ENCODE measurements at places on chromosomes 6 and 20.

DNA sequence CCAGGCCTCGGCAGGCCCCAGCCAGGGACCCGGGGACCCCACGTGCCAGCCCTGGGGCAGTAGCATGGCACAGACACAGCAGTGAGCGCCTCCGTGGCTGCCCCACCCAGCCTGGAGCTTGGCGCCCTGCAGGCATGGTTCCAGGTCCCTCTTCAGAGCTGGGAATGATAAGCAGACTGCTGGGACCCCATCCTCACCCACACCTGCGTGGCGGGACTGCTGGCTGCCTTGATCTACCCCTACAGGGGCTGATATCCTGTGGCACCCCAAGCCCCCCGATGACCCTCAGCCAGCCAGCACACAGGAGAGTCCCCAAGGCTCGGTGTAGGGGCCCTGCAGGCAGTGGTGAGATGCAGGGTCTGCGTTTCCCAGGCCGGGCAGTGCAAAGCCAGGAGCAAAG is 47.1 kb downstream of the YTHDF1 start:
- DNase-seq: no peak

DNA sequence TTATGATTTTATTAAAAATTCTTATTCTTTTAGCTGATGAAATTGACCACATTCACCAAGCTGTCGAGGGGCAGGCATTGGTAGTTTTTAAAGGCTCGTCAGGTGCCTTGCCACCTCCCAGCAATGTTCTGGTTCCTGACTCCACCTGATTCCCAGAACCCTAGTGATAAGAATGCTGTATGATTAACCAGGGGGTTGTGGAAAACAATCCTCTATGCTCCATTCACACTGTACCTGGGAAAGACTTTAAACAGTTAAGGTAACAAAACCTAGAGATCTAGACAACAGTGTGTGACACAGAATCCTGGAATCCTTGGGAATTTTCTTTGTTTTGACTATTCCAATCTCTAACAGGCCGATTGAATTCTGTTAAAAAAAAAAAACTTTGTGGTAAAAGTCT is 165.7 kb upstream of the OLIG3 start:
- no peak for DNase-seq

- no peak for DNase-seq
These were observed 51.6 kb upstream of the MLIP start for GRCh38 chr6:54059683-54060082.

DNA sequence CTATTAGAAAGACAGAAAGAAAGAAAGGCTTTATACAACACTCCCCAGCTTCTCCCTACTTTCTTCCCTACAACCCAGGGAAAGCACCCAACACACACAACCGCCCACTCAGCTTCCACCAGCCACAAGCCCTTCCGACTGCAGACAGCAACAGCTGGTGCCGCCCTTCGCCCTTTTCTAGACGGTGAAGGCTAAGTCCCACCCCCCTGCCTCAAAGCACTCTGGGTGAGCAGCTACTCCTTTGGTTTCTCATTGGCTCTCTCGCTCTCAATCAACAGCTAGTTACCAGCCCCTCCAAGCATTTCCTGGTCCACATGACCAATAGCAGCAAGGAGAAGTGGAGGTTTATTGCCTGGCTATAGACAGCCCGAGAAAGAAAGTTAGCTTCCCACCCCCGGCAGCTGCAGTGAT is 230.1 kb upstream of the MOCS1 start:
- no peak for DNase-seq

- DNase-seq: no peak
These were observed 46.4 kb downstream of the TAF4 start for GRCh38 chr20:62019144-62019805.

GRCh38 chr6:94462231-94462630 is 1042.9 kb upstream of the EPHA7 start:
- no peak for DNase-seq

DNA sequence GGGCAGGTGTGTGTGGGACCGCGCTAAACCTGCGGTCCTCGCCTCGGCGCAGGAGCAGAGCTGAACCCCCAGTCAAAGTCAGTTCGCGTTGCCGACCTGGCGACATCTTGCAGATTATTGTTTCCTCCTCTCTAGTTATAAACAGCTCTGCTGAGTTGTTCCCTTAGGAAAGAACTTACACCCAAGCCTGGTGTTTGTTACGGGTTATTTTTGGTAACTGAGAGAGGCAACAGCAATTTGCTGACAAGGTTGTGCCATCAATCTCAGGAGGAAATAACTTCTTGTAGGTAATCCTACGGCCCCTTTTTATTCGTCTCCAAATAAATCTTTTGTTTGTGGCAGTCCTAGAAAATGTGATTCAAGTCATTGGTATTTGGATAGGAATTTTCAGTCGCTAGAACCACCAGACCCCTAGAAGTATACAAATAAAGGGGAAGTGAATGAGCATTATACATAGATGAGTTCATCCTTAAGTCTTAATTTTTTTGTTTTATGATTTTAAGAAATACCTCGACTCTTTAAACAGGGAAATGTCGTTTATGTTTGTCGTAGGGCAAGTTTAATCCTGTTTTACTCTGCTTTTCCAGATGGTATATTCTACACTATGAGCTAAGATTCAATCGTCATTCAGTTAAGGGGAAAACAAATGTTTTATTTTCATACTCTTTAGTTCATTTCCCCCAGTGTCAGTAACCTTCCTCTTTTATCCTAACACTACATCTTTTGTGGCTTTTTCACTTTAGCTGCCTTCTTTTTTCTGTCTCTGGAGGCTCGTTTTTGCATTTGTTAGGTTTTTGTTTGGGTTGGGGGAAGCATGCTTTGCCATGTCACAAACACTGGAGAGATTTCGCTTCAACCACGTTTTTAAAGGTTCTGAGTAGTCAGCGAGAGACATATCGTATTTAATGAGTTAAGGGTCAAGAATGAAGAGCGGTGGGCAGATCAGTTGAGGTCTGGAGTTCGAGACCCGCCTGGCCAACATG is 1.2 kb downstream of the PM20D2 start:
- DNase-seq: no peak

DNA sequence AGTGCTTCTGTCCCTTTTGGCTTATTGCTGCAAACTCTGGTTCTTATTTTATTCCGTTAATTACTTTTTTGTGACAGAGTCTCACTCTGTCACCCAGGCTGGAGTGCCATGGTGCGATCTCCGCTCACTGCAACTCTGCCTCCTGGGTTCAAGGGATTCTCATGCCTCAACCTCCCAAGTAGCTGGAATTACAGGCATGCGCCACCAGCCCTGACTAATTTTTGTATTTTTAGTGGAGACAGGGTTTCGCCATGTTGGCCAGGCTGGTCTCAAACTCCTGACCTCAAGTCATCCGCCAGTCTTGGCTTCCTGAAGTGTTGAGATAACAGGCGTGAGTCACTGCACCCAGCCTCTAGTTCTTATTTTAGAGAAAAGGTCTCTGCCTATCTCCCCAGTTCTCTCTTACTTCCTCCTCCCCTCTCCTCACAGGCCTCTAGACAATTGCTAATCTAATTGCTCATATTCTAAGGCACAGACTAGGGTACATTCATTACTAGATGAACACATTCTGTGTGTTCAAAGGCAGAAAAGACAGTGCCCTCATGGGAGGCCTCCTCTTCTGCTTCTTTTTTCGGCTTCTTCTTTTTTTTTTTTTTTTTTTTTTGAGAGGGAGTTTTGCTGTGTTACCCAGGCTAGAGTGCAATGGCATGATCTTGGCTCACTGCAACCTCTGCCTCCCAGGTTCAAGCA is 27.0 kb downstream of the EDEM2 start:
- DNase-seq: no peak

GRCh38 chr6:107423474-107423990 is 35.8 kb downstream of the PDSS2 start:
- DNase-seq: no peak

DNA sequence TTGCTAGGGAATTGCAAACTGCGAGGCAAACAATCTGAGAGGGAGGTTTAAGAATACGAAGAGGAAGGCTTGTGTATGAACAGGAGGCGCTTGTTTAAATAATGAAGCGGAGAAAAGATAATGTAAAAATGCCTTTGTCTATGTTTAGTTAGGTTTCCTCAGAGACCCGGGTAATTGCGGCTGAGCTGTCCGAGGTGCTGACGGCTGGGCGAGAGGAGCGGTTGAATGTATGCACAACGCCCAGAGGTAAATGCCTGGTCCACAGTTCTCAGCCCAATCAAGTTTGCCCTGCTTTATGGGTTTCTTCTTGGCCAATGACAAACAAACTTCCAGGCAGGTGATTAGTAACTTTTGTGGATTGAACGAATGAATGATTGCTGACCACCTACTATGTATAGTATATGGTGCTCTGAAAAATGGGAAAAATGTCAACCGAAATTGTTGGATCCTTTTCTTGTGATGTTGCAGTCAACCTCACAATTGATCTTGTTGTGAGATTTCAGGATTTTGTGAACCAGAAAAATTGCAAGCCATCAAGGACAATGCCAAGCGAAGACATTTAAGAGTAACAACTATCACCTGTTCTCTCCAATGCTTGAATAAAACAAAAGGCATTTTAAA is 38.3 kb upstream of the SLC32A1 start:
- peak; percentile 11 for DNase-seq

DNA sequence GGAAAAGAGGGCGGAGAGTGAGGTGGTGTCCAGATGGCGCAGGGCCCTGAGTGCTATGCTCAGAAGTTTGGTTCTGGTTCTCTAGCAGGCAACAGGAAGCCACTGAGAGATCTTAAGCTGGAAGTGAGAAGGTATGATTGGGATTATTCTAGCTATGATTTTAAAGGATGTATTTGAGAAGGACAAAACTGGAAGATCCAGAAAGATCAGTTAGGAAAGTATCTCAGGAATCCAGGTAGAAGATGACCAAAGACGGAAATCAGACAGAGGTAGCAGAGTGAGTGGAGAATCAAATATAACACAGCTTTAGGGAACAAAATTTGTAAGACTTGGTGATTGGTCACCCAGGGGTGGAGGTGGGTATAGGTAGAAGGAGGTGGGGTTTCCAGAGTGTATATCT is 5.8 kb downstream of the SYNE1 start:
- no peak for DNase-seq

Data from T follicular helper cell (primary cell).